ENCODE measurements at places on chromosomes 4 and X. TPM values are rescaled to one million over a fixed set of nuclear protein-coding genes. Genes with fewer than 3 reads are reported as not detected.
A peak's percentile ranks its signal among the peaks of the same experiment; 100 is the strongest.

DNA sequence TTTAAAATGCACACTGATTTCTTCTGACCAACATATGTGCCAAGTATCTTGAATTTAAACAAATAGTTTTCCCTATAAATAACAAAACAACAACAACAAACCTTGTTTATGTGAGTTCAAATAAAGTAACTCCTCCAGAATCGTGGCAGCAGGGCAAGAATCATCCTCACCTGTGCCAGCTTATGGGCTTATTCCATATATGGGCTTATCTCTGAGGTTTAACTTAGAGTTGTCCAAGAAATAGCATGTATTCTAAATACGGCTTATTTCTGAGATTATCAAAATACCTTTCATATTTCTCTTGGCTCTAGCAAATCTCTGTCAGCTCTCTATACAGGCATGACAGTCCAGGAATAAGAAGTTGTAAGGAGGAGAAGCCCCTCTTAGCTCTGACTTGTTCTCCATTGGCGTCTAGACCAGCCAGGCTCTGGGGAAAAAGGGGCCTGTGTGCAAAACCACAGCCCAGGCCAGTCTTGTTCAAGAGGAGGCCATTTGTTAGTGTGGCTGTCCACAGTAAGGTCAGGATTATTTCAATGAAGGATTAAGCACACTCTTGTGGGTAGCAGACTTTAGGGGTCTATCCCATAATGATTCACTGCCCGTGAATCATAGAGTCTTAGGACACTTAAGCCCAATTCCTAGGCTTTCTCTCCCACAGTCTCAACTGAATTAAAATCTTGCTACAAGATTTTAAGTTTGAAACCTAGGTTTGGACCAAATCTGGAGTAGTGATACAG lies 63.2 kb downstream of the FRAS1 start:
- no peak for DNase-seq

GRCh38 chrX:104310090-104310489 lies 55.4 kb upstream of the ESX1 start:
- DNase-seq: no peak

- DNase-seq: no peak
Observed at GRCh38 chr4:56123051-56123450, 174.3 kb downstream of the CEP135 start.

DNA sequence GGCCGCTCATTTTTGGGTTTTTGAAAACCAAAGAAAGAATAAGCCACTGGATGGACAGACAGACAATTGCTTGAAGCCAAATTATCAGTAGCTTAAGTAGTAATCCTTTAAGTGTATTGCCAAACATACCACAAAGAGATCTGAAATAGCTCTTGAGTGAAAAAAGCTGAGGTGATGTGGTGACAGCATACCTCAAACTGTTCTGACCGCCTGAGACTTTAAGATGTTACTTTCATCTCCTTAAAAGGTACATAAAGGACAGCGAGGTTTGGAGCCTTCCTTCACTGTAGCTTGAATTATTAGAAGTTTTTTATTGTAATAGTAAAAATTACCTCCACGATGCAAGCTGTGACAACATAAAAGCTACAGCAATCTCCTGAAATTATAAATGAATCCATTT lies 271.5 kb upstream of the FAM241A start:
- DNase-seq: no peak

- DNase-seq: peak; percentile 73
Observed at GRCh38 chr4:6925357-6925836, 15.8 kb downstream of the TBC1D14 start.

DNA sequence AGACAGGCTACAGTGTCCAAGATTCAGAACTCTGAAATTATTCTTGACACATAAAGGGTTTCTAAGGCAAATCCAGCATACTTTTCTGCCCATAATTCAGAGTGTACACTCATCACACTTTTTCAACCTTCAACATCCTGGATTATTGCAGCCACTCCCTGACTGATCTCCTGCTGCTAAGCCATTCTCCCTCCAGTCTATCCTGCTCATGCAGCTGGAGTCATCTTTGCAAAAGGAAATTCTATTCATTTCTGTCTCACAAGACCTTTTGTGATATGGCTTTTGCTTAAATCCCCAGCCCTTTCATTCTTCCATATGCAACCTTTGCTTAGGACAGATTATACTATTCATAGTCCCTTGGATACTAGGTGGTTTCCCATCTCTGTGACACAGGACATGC lies 236.1 kb upstream of the LDB2 start:
- no peak for DNase-seq

GRCh38 chrX:13691841-13692371 lies 3.0 kb downstream of the RAB9A start:
- DNase-seq: no peak

Gene USP17L15
- not detected for total RNA-seq

Gene SPOCK3
- total RNA-seq: not detected

Gene SOD3
- total RNA-seq: 356 TPM

Gene CPLX1
- 13.7 TPM for total RNA-seq

All from aorta (tissue), 5 donors.